ENCODE measurements at places on chromosomes 13 and 19. TPM values are rescaled to one million over a fixed set of nuclear protein-coding genes. Genes with fewer than 3 reads are reported as not detected.
A peak's percentile ranks its signal among the peaks of the same experiment; 100 is the strongest.

DNA sequence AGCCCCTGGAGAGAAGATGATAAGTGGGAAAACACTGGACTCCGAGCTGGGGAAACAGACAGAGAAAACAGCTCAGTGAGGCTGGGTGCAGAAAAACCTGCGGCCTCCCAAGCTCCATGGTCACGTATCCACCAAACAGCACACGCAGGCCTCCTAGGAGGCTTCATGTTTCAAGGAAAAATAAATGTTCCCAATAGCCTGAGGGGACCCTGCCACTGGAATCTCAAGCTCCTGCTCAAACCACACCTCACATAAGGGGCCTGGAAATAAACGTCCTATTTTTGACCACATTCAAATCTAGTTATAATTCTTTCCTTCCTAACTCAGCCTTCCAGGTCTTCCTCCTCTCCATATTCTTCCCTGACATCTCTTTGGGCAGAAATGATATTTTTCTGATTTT is 225.7 kb downstream of the ABCC4 start:
- no peaks in the 10 kb centered on the region for H3K4me1 ChIP-seq
- DNase-seq: no peak
- H3K4me3 ChIP-seq: no peak overlapping the region
- H3K27me3 ChIP-seq: no peaks in the 10 kb centered on the region

DNA sequence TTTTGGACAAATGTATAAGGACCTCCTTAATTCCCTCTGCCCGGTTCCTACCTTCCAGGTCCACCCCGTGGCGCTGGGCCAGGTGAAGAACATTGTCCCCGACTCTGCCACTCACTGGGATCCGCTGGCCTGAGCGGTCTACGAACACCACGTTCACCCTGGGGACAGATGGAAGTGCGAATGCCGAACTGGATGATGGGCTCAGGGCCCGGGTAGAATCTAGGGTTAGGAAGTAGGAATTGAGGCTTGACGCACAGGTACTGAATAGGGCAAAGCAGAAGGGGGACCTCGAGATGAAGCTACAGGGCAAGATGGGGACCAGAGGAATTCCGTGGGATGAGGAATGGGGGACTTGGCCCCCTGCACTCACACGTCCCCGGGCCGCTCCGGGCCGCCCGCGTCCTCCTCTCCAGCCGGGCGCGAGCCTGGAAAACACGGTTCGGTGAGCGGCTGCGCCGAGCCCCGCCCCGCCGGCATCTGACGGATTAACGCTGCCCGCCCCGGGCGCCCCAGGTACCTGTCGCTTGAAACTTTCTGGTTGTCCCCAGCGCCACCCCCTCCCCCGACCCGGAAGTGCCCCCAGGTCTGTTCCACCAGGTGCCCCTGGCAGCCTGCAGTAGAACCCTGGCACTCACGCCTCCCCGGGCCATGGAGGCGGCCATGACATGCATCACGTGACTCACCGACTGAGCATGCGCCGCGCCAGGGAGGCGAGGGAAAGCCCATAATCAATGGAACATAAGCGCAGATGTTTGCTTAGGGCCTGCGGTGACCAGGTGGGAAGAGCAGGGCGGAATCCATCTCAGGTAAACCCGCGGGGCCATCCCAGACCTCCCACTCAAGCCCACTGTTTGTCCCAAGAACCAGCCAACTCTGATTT is at the start of gene FDX2:
Gene FDX2 (minus strand): TSS at position 681 of the 880 bp plus-strand sequence. CDS start 19 bp downstream, at position 662.
- H3K36me3 ChIP-seq: peaks cover 13% of the 10 kb centered on the region
- DNase-seq: peak; percentile 92
- peaks cover 13% of the 10 kb centered on the region for H3K4me1 ChIP-seq
- H3K27ac ChIP-seq: peak within 1 kb of the TSS; percentile 95
- peak within 1 kb of the TSS; percentile 92 for H3K4me3 ChIP-seq

DNA sequence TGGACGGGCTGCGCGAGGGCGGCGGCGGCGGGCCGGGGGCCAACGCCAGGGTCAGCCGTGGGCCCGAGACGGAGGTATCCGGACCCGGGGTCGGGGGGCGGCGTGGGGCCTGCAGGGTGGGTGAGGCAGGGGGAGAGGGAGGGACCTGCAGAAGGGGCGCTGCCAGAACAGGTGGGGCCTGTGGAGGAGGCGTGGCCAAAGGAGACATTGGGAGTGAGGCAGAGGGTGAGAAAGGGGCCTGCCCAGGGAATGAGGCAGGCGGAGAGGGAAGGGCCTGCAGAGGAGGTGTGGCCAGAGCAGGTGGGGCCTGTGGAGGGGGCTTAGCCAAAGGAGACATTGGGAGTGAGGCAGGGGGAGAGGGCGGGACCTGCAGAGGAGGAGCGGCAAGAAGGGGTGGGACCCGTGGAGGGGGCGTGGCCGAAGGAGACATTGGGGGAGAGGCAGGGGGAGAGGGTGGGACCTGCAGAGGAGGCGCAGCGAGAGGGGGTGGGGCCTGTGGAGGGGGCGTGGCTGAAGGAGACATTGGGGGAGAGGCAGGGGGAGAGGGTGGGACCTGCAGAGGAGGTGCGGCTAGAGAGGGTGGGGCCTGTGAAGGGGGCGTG is 4.2 kb downstream of the PRR36 start:
- H3K36me3 ChIP-seq: no peaks in the 10 kb centered on the region
- peak overlapping the region; percentile 58 for H3K4me3 ChIP-seq
- H3K27ac ChIP-seq: no peak overlapping the region
- peaks cover 24% of the 10 kb centered on the region for H3K4me1 ChIP-seq
- peaks cover 54% of the 10 kb centered on the region for H3K27me3 ChIP-seq

- peak within 1 kb of the TSS; percentile 97 for H3K4me3 ChIP-seq
- peak within 1 kb of the TSS; percentile 95 for H3K27ac ChIP-seq
- peaks cover 8% of the 10 kb centered on the region for H3K4me1 ChIP-seq
- peak; percentile 98 for DNase-seq
- peaks cover 3% of the 10 kb centered on the region for H3K27me3 ChIP-seq
These were observed at the start of gene APBA3 for GRCh38 chr19:3761382-3762129. Gene APBA3 (minus strand): TSS chr19:3761692. CDS start chr19:3760264, 1,428 bp downstream.

GRCh38 chr13:39411511-39411910 is 191.5 kb downstream of the LHFPL6 start:
- no peaks in the 10 kb centered on the region for H3K27me3 ChIP-seq
- H3K27ac ChIP-seq: no peak overlapping the region
- no peaks in the 10 kb centered on the region for H3K36me3 ChIP-seq
- no peak for DNase-seq

- peaks cover 9% of the 10 kb centered on the region for H3K4me1 ChIP-seq
- H3K27ac ChIP-seq: no peak overlapping the region
- no peaks in the 10 kb centered on the region for H3K27me3 ChIP-seq
- peaks cover 8% of the 10 kb centered on the region for H3K36me3 ChIP-seq
These were observed 5.0 kb downstream of the ZSCAN5A start for GRCh38 chr19:56309511-56310185.

DNA sequence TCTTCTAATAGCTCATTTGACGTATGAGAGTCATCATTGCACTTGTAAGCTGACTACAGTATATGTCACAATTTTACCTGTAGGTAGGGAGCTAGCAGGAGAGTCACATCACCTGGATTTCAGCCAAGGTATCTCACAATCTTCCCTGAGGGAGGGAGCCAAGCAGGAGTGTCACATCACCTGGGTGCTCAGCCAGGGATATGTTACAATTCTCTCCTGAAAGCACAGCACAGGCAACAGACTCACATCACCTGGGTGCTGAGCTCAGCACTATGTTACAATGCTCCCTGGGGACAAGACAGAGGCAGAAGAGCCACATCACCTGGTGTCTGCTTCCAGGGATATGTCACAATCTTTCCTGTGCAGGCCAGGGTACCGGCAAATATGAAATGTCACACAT is 51.5 kb upstream of the ZNF730 start:
- H3K4me3 ChIP-seq: no peak overlapping the region
- no peak for DNase-seq
- peaks cover 41% of the 10 kb centered on the region for H3K36me3 ChIP-seq
- peaks cover 7% of the 10 kb centered on the region for H3K27me3 ChIP-seq
- H3K27ac ChIP-seq: no peak overlapping the region

DNA sequence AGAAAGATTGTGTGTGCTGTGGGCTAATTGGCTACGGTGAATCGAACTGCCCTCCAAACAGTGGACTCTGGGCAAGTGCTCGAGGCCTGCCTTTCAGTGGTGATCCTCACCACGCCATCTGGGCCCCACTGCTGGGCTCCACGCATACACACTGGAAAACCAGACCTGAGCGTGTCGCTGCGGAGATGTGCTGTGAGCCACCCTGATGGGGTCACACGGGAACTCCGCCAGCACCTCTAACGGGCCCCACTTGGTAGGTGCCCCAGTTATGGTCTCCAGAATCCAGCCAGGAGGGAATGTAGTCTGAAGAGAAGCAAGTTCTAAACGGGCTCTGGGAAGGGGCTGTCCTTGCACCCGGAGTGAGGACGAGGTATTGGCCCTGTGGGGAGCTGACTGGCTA is 39.3 kb downstream of the C13orf46 start:
- H3K27ac ChIP-seq: no peak overlapping the region
- DNase-seq: no peak
- 0 out of 2 replicates have a peak, but pooled peaks cover 6% of the 10 kb centered on the region for H3K4me1 ChIP-seq
- H3K27me3 ChIP-seq: no peaks in the 10 kb centered on the region
- H3K4me3 ChIP-seq: no peak overlapping the region

DNA sequence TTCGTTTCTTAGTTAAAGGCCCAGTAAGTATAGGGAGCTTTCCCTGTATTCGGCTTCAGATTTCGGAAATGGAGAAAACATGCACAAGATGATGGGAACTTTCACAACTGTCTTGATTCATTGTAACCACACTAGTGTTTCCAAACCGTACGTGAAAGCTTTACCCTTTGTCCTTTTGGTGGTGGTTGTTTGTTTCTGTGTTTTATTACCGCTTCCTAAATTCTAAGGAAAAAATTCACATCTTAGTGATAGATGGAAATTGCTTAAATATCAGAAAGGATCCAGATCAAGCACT is 504 bp upstream of the VWA8 start:
- H3K4me1 ChIP-seq: peaks cover 23% of the 10 kb centered on the region
- no peak for DNase-seq
- H3K27ac ChIP-seq: peak overlapping the region; percentile 93
- H3K36me3 ChIP-seq: no peaks in the 10 kb centered on the region

DNA sequence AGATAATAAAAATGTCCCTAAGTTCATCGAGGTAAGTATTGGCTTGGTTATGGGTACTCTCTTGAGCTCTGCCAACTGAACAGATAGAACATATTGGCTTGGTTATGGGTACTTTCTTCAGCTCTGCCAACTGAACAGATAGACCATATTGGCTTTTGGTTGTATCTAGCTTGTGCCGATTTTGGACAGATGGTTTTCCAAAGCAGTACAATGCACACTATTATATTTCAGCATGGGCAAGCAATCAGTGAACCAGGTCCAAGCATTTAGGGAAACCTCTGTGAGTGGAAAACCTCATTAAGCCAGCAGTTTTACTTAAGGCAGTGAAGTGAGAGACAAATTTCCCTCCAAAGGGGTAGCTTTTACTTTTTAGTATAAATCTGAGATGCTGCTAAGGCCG is 1440.5 kb upstream of the SPRY2 start:
- H3K4me3 ChIP-seq: no peak overlapping the region
- H3K27me3 ChIP-seq: no peaks in the 10 kb centered on the region
- H3K36me3 ChIP-seq: no peaks in the 10 kb centered on the region
- no peak overlapping the region for H3K27ac ChIP-seq
- no peak for DNase-seq
- peaks cover 18% of the 10 kb centered on the region for H3K4me1 ChIP-seq

DNA sequence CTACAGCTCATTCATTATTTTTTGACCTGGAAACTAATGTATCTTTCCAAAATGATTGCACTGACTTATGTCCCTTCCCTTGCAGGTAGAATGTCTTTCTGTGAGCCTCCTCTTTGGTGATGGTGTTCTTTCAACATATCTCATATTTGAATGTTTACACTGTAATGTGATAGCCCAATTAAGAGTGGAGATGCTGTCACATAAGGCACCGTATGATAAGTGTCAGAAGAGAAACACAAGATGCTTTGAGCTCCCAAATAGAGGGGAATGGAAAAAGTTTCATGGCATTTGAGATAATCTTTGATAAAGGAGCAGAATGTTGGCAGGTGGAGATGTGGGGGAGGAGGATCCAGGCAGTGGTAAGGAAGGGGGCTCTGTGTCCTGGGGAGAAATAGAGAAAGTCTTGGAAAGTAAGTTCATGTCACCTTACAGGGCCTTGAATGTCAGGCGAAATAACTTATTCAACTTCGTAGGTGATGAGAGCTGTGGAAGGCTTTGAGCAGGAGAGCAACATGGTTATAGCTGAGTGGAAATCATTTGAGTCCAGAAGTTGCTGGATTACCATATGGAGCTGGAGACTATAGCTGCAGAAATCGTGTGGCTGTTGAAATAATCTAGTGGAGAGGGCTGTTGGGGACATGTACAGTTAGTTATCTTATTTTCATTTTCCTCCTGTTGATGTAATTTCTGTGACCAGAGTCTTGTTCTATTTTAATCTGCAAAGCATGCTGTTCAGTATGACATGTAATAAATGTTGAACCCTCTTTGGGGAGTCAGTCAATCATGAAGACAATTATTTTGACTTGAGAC is 10.3 kb upstream of the RNF113B start:
- H3K4me3 ChIP-seq: no peak overlapping the region
- H3K4me1 ChIP-seq: peaks cover 44% of the 10 kb centered on the region
- H3K27ac ChIP-seq: peak overlapping the region; percentile 35
- no peak for DNase-seq

DNA sequence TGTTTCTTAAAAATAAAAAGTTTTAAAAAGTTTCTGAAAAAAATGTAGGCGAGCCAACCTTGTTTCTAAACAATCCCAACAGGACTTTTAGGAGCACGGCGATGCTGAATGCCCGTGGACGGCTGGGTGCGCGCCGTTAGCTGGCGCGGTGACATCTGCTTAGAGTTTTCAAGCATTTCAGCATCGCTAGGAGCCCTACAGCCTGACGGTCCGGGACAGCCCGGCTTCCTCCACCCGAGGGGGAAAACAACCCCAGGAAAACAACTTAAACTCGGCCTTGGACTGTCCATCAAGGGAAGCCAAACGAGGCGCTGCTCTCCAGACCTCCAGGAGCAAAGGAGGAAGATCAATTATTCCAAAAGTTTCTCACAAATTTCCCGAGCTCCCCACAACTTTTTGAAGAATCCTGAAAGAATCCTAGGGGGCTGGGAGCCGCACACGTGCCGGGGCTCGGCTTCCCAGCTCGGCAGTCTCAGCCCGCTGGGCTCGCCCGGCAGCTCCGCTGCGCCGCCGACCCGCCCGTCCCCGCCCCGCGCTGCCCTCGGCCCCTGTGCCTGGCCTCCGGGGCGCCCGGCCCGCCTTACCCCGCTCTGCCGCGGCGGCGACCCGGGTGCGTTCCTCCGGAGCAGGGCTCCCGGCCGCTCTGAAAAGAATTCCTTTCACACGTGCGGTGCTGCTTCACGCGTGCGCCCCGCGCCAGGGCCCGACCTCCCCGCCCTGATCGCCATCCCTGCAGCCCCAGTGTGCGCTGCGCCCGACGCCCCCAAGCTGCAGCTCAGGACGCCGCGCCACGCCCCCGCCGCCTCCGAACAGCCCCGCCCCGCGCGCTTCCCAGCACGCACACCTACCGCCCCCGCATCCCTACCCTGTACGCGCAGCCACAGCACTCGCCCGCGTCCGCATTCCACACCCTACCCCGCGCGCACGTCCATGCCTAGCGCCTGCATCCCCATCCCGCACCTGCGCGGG is at the start of gene GJA3:
Gene GJA3 (minus strand): TSS at position 747 of the 969 bp plus-strand sequence. CDS start 17,764 bp downstream, outside the sequence.
- peak; percentile 71 for DNase-seq
- no peaks in the 10 kb centered on the region for H3K36me3 ChIP-seq
- H3K27ac ChIP-seq: no peak within 1 kb of the TSS
- peaks cover 68% of the 10 kb centered on the region for H3K27me3 ChIP-seq
- H3K4me1 ChIP-seq: peaks cover 16% of the 10 kb centered on the region

GRCh38 chr19:799076-799881 is 2.0 kb downstream of the PTBP1 start:
- no peaks in the 10 kb centered on the region for H3K27me3 ChIP-seq
- H3K4me3 ChIP-seq: peak overlapping the region; percentile 87
- peaks cover 43% of the 10 kb centered on the region for H3K4me1 ChIP-seq
- peaks cover 39% of the 10 kb centered on the region for H3K36me3 ChIP-seq

CGB2 gene
- total RNA-seq: not detected

NFKBIB gene
- total RNA-seq: 30.6 TPM

SMAD9 gene
- 0.71 TPM for total RNA-seq

WDR88 gene
- total RNA-seq: 0.28 TPM

RXFP2 gene
- total RNA-seq: not detected

DUXA gene
- not detected for total RNA-seq

SPRY2 gene
- total RNA-seq: 44.3 TPM
